ENCODE measurements at places on chromosomes 4 and X.

DNA sequence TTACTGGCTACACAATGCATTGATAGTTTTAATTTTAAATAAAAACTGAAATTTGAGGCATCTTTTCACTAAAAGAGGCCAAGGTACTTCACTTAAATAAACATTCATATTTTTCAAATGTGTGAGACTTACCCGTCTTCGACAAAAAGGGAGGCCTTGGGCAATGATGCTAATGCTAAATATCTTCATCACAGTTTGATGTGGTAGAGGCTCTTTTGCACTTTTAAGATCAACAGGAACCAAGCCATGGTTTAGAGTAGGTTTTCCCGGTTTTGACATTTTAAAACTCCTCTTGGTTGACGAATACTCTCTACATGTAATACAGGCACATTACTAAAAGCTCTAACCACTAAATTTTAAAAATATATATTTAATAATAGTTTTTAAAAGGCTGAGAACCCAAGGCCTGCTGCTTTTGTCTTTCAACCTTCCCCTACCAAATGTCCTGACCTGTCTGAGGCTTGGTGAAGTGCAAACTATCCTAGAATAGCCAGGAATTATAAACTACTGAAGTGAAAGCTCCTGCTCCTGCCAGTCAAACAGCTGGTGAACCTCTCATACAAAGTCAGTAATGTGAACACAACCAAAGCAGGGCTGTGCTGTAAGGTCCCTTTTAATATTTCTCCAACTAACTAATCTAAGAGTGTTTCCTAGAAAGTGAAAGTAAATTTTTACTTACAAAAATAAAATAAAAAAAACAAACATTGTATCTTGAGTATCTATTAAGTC lies 153.7 kb downstream of the FBXW7 start:
- no peak for DNase-seq
- no peaks in the 10 kb centered on the region for H3K4me1 ChIP-seq
- no peaks in the 10 kb centered on the region for H3K27me3 ChIP-seq
- no peak overlapping the region for H3K4me3 ChIP-seq
- no peak overlapping the region for H3K27ac ChIP-seq
- H3K36me3 ChIP-seq: no peaks in the 10 kb centered on the region

- no peaks in the 10 kb centered on the region for H3K27me3 ChIP-seq
- DNase-seq: no peak
- no peaks in the 10 kb centered on the region for H3K36me3 ChIP-seq
- H3K4me1 ChIP-seq: no peaks in the 10 kb centered on the region
These were observed 240.7 kb downstream of the IQCM start for GRCh38 chr4:149574971-149575370.

DNA sequence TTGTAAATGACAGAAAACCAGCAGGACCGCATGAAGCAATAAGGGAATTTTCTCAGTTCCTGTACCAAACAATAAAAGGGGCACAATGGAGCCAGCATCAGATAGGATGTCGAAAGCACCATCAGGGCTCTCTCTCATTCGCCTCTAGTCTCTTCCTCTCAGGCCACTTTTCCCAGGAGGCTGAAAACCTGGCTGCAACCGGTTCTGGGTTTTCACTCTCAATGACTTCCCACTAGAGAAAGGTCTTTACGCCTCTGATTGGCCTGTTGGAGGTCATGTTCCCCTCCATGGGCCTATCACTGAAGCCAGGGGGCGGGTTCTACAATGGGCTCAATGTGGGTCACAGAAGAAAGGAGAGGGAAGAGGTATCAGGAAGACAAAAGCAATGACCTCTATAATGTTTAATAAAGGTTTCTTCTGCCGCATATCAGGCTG lies 29.3 kb downstream of the ZNF827 start:
- peaks cover 4% of the 10 kb centered on the region for H3K36me3 ChIP-seq
- no peak overlapping the region for H3K27ac ChIP-seq
- H3K4me3 ChIP-seq: no peak overlapping the region
- no peaks in the 10 kb centered on the region for H3K27me3 ChIP-seq

DNA sequence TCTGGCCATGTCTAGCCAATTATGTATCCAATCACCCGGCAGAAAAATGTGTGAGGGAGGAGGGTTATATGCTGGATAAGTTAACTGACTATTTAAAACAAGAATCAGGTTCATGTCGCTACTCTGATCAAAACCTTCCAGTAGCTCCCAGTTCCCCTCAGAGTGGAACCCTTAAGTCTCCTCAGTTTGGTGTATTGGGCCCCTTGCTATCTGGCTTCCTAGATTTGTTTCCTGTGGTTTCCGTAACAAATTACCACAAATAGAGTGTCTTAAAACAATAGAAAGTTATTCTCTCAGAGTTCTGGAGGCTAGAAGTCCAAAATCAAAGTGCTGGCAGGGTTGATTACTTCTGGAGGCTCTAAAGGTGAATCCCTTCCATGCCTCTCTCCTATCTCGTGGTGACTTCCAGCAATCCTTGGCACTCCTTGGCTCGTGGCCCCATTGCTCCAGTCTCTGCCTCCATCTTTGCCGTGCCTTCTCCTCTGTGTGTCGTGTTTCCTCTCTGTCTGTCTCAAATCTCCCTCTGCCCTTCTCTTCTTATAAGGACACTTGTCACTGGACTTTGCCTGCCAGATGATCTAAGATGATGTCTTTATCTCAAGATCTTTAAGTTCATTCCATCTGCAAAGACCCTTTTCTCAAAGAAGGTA lies 10.5 kb upstream of the ENPP6 start:
- H3K4me3 ChIP-seq: no peak overlapping the region
- no peaks in the 10 kb centered on the region for H3K4me1 ChIP-seq
- no peak for DNase-seq
- H3K36me3 ChIP-seq: no peaks in the 10 kb centered on the region
- H3K27me3 ChIP-seq: no peaks in the 10 kb centered on the region
- H3K27ac ChIP-seq: no peak overlapping the region

DNA sequence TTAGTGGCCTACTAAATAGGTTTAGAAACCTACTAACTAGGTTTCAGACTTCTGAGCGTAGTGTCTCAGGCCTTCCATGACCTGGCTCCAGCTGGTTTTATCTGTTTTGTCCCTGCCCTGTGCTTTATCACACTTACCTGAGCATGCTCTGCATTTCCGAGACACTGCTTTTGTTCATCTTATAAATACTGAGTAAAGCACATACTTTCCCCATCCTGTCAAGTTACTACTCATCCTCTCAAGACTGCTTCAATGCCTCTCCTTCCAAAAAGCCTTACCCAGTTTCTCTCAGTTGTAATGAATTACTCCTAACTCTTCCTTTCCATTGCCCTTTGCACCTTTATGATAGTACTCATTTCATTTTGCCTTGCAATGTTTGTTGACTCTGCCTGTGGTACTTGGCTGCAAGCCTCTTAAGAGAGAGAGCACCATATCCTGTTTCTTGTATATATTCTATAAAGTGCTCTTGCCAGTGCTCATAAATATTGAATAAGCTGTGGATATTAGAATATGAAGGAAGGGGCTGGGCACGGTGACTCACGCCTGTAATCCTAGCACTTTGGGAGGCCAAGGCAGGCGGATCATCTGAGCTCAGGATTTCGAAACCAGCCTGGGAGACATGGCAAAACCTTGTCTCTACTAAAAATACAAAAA lies 34.4 kb downstream of the SLAIN2 start:
- peaks cover 4% of the 10 kb centered on the region for H3K4me1 ChIP-seq
- peak; percentile 27 for DNase-seq
- H3K27me3 ChIP-seq: no peaks in the 10 kb centered on the region
- H3K36me3 ChIP-seq: peaks cover 2% of the 10 kb centered on the region

- no peak overlapping the region for H3K27ac ChIP-seq
- H3K4me1 ChIP-seq: no peaks in the 10 kb centered on the region
- no peak overlapping the region for H3K4me3 ChIP-seq
- no peaks in the 10 kb centered on the region for H3K36me3 ChIP-seq
- DNase-seq: no peak
These were observed 30.2 kb upstream of the SEPSECS start for GRCh38 chr4:25190407-25190806.

- no peak overlapping the region for H3K4me3 ChIP-seq
- peaks cover 17% of the 10 kb centered on the region for H3K4me1 ChIP-seq
- H3K27ac ChIP-seq: no peak overlapping the region
These were observed 441.9 kb downstream of the INPP4B start for GRCh38 chr4:142404191-142404611.

- no peaks in the 10 kb centered on the region for H3K27me3 ChIP-seq
- H3K27ac ChIP-seq: no peak overlapping the region
- no peak overlapping the region for H3K4me3 ChIP-seq
- no peaks in the 10 kb centered on the region for H3K36me3 ChIP-seq
- no peaks in the 10 kb centered on the region for H3K4me1 ChIP-seq
These were observed 390.9 kb downstream of the FAT4 start for GRCh38 chr4:125705681-125706080.

GRCh38 chr4:100450449-100450848 lies 67.4 kb downstream of the EMCN start:
- H3K27ac ChIP-seq: no peak overlapping the region
- H3K36me3 ChIP-seq: no peaks in the 10 kb centered on the region

- no peak overlapping the region for H3K4me3 ChIP-seq
- no peak for DNase-seq
- H3K27me3 ChIP-seq: no peaks in the 10 kb centered on the region
- H3K4me1 ChIP-seq: no peaks in the 10 kb centered on the region
- H3K27ac ChIP-seq: no peak overlapping the region
These were observed 51.3 kb downstream of the NOP14 start for GRCh38 chr4:2911868-2912267.

DNA sequence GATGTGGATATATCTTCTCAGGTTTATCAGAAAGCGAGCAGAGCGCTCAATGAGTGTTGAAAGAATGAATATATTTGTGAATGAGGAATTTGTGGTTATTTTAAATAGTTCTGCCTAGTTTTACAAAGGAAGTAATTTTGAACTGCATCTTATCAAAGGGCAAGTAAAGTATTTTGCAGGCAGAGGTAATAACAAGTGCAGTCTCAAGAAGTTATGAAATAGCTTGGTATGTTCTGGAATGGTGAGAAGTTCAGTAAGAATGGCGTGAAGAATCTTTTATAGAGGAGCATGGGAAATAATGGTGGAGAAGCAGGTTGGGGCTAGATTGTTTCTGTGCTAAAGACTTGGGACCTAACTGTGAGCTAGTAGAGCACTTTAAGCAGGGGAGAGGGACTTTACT lies 10.9 kb downstream of the TMA16 start:
- H3K27ac ChIP-seq: no peak overlapping the region
- no peaks in the 10 kb centered on the region for H3K27me3 ChIP-seq
- H3K4me3 ChIP-seq: no peak overlapping the region
- no peak for DNase-seq
- no peaks in the 10 kb centered on the region for H3K36me3 ChIP-seq
- H3K4me1 ChIP-seq: no peaks in the 10 kb centered on the region

DNA sequence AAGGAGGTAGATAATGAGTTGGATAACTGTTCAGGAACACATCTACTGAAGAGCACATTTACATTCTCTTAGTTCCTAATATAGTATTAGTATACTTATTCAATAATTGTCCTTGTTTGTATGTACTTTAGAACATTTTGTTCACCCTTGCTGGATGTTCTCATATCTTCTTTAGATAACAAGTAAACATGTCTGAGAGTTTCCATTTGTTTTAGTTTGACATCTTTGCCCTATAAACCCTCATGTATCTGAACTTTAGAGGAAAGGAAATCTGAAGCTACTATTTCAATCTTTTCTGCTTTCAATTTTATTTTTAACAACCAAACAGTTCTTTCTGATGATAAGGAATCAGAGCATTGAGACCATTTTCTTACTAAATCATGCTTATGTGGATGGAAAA lies 518.6 kb downstream of the RPA4 start:
- peaks cover 2% of the 10 kb centered on the region for H3K4me1 ChIP-seq
- no peaks in the 10 kb centered on the region for H3K36me3 ChIP-seq
- DNase-seq: no peak
- no peak overlapping the region for H3K4me3 ChIP-seq
- no peak overlapping the region for H3K27ac ChIP-seq
- H3K27me3 ChIP-seq: no peaks in the 10 kb centered on the region

DNA sequence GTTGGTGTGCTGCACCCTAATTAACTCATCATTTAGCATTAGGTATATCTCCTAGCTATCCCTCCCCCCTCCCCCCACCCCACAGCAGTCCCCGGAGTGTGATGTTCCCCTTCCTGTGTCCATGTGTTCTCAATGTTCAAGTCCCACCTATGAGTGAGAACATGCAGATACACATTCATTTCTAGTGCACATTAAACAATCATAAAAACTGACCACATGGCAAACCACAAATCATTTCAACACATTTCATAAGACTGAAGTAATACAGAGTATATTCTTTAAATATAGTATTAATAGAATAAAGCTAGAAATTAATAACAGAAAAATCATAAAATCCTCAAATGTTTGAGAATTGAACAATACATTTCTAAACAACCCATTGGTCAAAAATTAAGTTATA lies 34.1 kb downstream of the PRKG2 start:
- H3K27ac ChIP-seq: no peak overlapping the region
- H3K27me3 ChIP-seq: no peaks in the 10 kb centered on the region
- H3K4me3 ChIP-seq: no peak overlapping the region
- no peaks in the 10 kb centered on the region for H3K36me3 ChIP-seq
- no peak for DNase-seq

- H3K36me3 ChIP-seq: no peaks in the 10 kb centered on the region
- no peaks in the 10 kb centered on the region for H3K27me3 ChIP-seq
- DNase-seq: no peak
- H3K27ac ChIP-seq: peak overlapping the region; percentile 14
- no peak overlapping the region for H3K4me3 ChIP-seq
- H3K4me1 ChIP-seq: no peaks in the 10 kb centered on the region
These were observed 213.4 kb downstream of the GC start for GRCh38 chr4:71570492-71570891.

DNA sequence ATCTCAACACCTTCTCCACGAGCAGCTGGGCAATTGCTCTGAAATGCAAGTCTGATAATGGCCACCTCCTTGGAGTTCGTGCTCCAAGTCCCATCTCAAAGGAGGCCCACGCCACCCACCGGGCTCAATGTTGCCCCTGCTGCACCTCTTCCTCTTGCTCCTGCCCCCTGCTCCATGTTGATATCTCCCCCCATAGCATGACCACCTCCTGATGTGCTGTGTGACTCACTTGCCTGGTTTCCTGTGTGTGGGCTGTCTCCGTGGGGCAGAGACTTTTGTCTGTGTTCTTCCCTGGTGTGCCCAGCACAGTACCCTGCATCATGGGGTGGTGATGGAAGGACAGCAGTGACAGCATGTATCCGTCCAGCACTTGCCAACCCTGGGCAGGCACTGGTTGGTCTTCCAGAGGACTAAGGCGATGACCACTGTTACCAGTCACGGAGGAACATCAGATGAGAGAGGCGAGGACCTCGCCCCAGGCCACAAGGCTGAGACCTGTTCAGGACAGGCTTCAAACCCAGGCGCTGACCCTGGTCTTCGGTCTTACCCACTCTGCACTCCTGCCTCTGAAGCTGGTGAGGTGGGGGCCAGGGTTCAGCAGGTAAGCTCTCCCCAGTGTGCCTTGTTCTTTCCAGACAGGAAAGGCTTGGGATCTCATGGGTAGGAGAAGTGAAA lies 104.6 kb upstream of the LRPAP1 start:
- no peak overlapping the region for H3K27ac ChIP-seq
- no peak for DNase-seq
- H3K4me3 ChIP-seq: no peak overlapping the region
- H3K4me1 ChIP-seq: no peaks in the 10 kb centered on the region
- no peaks in the 10 kb centered on the region for H3K27me3 ChIP-seq

- H3K27me3 ChIP-seq: no peaks in the 10 kb centered on the region
- DNase-seq: no peak
- no peaks in the 10 kb centered on the region for H3K36me3 ChIP-seq
- no peak overlapping the region for H3K4me3 ChIP-seq
- H3K4me1 ChIP-seq: no peaks in the 10 kb centered on the region
- no peak overlapping the region for H3K27ac ChIP-seq
These were observed 150.8 kb upstream of the DIPK2B start for GRCh38 chrX:45351478-45351877.
